Fibroblast of villous mesenchyme (primary cell): ENCODE measurements at places on chromosomes 6 and 20. TPM values are rescaled to one million over a fixed set of nuclear protein-coding genes. Genes with fewer than 3 reads are reported as not detected.

The EMILIN3 gene
- under 0.01 TPM in 1 of 2 replicates, not detected in the other for total RNA-seq

DNA sequence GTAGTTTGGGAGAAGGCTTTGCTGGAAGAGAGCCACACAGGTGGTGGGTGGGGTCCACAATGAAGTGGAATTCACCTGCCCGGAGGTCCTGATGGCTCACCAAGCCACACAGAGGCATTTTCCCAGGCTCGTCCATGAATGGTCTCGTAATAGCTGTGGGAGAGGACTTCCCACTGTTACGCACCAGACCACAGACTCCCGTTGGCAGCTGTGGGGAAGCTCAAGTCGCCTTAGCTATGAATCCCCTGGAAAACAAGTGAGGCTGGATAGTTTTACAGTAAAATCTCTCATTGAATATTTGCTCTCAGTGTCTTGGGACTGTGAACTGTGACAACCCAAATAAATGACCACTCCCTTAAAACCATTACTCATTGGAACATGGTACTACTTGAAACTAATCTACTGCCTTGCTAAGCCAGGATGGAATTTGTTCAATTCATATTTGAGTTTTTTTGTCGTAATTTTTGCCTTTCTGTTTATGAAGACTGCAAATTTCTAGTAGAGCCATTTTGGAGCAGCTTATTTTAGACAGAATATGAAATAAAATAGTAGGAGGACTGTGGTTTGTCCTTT lies 79.4 kb downstream of the JAG1 start:
- DNase-seq, result no peak

The AURKA gene
- 22.9 and 57.0 TPM in 2 replicates for total RNA-seq

- DNase-seq, result no peak
Observed at GRCh38 chr6:152585236-152585635, 51.9 kb downstream of the SYNE1 start.

The VGLL2 gene
- not detected in 2 replicates for total RNA-seq

The TSHZ2 gene
- 2.3 and 2.6 TPM in 2 replicates for total RNA-seq

The SASH1 gene
- total RNA-seq, result 39.7 and 58.9 TPM in 2 replicates

- DNase-seq, result no peak
Observed at GRCh38 chr6:44332585-44332984, 9.9 kb upstream of the SPATS1 start.
